Stimulated activated CD8-positive, alpha-beta memory T cell treated with anti-CD3 and anti-CD28 coated beads, Interleukin-7, amount 100 ng/mL, for 1 hour (primary cell): ENCODE measurements at places on chromosomes 7 and 10.

GRCh38 chr7:129047761-129048160 lies 7.2 kb downstream of the TNPO3 start:
- no peak for DNase-seq

DNA sequence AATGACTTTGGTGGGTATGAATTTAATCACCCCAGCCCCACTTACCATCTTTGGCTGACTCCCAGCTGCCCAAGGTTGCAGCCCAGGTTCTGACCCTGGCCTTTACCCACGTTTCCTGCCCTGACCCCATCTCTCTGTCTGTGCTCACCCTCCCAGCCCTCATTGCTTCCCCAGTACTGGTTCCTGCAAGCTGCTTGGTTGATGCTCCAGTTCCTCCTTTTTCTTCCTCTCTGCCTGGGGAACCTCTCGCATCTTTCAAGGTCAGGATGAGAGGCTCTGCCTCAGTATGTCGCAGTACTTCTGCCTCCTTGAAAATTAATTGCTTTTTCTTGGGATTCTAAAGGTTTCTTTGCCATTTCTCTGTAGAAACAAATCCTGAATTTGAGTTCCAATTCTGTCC lies 263.8 kb upstream of the ZNF32 start:
- DNase-seq = no peak

- DNase-seq = no peak
Measured at GRCh38 chr10:27701938-27702537, 43.6 kb downstream of the MKX start.

- no peak for DNase-seq
Measured at GRCh38 chr10:132489053-132489703, 48.4 kb upstream of the INPP5A start.

DNA sequence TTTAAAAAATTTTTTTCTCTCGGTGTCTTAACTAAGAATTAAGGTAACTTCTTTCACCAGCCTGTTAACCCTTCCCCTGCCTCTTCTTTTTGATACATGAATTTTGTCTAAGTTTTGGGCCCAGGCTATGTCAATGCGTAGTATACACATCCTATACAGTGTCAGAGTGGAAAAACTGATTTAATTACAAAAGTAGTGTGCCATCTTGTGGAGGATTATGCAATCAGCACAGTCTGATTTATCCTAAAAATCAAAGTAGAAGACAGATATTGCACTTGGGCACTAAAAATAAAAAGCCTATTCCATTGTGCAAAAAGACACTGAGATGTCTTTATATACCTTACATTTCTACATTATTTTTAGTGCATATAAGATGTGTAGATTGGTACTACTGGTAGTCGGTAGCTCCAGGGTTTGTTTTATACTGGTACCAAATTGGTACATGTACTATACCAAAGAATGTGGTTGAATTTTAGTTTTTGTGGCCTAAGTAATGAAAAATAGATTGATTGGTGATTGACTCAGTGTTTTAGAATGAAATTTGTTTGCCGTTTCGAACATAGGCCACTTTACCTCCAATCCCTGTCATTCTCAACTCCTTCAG lies 96.6 kb downstream of the MKLN1 start:
- no peak for DNase-seq
